ENCODE measurements at places on chromosomes 6 and 20.

GRCh38 chr6:76742919-76743318 lies 670.5 kb upstream of the IMPG1 start:
- no peak for DNase-seq

GRCh38 chr6:8207191-8207868 lies 105.0 kb upstream of the EEF1E1 start:
- DNase-seq, result no peak

DNA sequence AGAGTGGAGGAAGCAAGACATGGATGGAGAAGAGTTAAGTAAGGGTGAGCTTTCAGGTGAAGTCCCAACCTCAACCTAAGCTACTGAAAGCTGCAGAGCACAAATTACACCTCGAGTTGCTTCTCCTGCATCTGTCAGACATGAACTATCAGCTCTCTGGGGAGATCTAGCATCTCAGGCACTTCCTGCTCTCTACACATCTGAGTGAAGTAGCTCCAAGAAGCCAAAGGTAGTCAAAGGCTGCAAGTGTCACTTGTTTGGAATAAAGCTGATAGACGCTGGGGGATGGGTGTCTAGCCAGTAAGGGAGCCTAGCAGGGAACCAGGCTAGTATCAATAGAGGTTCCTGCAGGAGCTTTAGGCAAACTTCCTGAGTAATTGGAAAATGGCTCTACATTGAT lies 228.0 kb downstream of the PLCB1 start:
- DNase-seq, result no peak

- DNase-seq, result peak; percentile 92
Observed at GRCh38 chr6:3848925-3849605, at the start of gene FAM50B. Gene FAM50B, plus strand, starts transcription at chr6:3849373. Its CDS starts 439 bp downstream, at chr6:3849812.

DNA sequence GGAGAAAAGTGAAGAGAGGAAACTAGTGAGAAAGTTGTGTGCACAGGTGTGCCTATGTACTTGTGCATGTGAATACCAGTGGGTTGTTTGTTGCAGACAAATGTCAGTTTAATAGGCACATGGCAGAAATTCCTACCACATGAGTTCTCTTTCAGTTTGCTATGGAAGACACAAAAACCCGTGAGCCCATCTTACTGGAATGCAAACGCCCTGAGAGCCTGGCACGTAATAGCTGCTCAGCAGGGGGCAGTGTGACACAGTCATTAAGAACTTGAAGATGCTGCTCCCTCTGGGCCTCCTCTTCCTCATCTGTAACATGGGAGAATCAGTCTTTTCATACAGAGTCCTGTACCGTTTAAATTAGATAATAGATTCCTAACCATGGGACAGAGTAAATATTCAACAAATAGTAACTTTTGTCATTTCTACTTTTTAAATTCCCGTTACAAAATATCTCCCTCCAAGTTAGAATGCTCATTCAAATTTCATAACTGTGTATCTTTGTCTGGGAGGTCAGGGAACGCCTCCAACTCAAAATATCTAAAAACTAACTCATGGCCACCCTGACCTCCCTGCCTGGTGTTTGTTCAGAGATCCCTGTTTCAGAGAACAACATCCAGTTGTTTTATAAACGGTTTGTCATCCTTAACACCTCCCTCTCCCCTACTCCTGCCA lies 802.9 kb downstream of the MAFB start:
- DNase-seq, result peak; percentile 15

DNA sequence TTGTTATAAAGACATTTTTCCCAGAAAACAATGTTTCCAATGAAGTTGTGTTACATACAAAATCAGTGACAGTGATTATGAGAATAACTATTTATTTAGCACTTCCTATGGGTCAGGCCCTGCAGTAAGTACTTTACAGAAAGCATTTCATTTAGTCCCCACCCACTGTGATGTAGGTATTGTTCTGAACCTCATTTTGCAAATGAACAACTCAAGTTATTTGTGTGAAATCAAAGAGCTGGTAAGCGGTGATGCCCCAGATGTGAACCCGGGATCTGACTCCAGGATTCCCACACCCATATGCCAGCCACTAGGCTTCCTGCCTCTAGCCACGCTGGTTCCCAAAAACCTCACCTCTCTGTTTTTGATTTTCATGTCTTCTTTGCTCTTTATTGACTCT lies 30.9 kb downstream of the FAXC start:
- DNase-seq, result no peak

DNA sequence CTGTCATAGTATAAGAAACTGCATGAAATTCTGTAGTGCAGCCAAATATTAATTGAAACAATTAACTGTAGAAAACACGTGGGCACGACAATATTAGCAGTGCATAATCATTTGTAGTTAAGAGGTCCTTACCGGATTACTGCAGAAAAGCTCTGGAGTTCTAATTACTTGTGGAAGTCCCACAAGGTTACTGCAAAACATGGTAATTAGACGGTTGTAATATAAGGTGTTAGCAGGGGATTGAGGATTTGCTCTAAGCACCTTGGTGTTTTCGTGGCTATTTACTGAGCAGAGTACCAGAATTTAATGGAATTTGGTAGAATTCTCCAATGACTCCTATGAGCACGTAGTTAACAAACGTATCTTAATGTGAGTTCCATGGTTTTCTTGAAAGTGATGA lies 473.6 kb upstream of the AGPAT4 start:
- no peak for DNase-seq

DNA sequence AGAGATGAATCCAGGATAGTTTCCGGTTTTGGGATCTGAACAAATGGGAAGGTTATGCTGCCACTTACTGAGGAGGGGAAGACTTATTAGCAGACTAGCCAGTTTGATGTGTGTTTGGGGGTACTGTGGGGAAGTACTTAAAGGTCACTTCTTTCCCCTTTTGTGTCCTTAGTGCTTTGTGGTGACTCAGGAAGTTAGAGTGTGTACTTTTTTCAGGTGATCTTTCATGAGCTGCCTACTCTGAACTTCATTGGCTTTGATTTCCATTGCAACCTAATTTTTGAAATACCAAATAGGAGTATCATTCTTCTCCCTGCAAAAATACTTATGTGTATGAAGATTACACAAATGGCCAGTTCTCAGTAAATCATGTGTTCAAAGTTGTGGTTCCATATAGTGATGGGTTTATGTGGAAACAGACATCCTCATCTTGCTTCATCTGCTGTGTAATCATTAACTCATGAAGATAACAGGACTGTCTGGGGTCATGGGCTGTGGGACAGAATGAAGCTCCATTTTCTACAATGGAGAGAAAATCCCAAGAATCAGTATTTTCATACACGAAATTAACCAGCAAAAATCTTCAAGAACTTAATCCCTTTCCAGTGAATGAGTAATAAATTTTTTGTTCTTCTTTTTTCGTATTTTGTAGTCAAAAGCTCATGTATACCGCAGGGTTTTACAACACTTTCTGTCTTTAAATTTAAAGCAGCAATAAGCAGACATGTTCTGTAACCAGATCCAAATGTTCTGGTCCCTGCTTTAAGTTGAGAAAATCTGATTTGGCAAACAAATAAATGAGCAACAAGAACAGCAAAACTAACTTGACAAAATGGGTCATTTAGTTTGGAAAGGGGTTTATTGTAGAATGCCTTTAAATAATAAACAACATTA lies 272.2 kb upstream of the FLRT3 start:
- no peak for DNase-seq

GRCh38 chr6:54264581-54265272 lies 43.5 kb upstream of the TINAG start:
- DNase-seq, result no peak

DNA sequence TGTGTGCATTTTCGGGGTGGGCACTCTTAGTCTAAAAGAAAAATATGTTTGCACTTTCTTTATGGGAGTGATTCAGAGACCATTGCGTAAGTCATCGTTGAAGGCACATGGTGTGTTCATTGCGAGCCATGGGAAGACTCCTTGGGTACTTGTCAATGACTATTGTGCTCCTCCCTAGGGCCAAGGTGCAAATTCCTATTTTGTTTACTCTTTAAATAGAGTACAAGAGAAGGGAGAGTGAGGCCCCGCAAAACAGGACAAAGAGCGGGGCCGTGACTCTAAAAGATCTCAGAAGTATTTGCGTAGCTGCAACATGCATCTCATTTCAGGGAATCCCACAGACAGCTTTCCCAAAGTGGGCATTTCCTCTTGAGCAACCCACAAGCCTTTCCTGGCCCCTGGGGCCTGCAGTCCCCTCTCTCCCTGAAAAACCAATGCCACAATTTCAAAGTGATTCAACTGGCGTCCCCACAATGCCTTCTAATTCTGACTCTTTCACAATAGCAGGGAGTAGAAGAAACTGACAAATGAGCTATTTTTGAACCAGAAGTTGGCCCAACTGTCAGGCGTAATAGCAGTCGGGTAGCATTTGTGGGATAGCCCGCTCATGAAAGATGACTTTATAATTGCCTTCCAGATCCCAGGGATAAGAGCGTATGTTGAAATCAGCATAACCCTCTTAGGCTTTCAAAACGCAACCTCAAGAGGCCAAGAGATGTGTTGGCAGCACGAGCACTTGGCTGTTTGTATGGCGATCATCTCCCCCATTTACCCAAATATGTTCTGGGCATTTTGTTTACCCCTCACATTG lies 277.9 kb upstream of the BMP2 start:
- no peak for DNase-seq

DNA sequence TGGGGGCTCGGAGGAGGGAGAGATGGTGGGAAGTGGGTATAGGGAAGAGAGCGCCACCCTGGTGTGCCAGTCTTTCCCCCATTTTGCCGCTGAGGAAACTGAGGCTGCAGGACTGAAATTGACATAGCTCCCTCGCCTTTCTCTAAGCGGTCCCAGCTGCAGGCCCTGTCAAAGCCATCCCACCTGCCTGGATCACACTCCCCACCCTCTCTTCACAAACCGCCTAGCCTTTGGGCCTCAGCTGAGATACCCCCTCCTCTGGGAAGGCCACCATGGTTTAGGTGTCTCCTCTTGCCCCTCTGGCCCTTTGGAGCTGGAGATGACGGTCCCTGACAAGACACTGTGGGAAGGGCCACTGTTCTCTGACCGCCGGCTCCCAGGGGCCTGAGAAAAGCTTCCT lies 16.9 kb downstream of the SRC start:
- DNase-seq, result no peak

- DNase-seq, result peak; percentile 76
Observed at GRCh38 chr6:43771210-43771857, 1.3 kb downstream of the VEGFA start.

DNA sequence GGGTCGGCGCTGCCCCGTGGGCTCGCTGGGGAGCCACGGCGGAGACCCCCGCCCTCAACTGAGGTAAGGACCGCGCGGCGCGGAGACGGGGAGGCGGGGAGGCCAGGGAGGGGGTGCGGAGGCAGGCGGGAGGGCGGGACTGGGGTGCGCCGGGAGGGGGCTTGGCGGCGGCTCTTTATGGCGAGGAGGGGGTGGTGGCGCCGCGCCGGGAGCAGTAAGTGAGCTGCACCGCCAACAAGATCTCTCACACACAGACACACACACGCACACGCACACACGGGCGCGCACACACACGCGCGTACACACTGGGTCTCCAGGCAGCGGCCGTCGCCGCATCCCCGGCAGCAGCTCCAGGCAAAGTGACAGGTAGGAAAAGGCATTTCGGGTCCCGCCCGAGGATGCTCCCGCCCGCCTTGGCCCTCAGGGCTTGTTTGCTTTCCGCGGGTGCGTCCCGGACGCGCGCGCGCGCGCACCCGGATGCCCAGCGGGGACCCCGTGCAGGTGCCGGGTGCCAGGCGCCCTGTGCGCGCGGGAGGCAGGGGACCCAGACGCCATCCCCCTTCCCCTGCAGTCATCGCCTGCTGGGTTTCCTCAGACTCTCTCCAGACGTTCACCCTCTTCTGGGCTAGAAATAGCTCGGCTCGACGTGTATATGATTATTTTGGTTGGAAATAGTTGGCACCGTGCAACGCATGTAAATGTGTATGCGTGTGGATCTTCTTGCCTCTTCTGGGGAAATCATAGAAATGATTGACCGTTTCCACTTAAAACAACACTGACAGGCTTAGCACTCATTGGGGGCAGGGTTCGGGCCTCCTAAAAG lies at the start of gene PLCB4:
Gene PLCB4 (plus strand): TSS at position 247 of the 823 bp plus-strand sequence. CDS start 238,728 bp downstream, outside the sequence.
- no peak for DNase-seq

DNA sequence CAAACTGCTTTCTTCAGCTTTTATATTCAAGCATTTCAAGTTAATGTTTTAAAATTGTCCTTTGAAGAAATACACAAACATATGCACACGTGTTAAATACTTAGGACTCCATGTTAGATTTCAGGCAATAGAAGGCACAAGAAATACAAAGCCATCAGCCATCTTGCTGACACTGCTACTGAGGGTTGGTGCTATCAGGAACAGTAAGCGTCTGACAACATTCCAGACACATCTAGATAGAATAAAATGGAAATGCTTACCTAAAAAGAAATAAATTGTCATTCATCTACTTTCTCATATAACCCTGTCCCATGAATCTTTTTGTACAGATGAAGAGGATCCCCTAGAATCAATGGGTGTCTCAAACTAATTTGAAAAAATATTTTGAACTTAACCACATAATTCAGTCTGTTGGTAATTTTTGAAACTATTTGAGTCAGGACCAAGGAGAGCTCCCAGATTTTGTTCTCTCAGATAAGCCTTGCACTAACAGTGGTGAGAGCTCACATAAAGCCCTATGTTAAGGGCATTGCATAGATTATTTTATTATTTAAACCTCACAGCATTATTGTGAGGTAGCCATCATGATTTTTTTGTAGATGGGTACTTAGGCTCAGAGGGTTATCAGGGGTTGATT lies 631.1 kb upstream of the POU3F2 start:
- DNase-seq, result no peak

GRCh38 chr20:32965581-32966373 lies 38.5 kb downstream of the SUN5 start:
- DNase-seq, result peak; percentile 5

DNA sequence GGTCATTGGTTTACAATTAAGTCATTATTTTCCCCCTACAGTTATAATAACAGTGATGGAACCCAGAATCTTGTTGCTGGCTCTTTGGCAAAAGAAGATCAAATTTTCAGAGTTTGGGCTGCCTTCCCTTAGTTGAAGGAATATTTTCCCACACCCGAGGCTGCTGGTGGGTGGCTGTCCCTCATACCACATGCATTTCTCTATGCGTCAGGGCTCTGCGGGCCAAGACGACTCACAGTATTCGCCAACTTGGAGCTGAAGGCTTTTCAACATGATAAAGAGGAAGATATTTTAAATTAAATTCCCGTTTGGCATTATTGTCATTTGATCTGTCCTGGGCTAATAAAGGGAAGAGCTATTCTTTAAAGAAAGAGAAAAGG lies 102.2 kb upstream of the SASH1 start:
- no peak for DNase-seq

DNA sequence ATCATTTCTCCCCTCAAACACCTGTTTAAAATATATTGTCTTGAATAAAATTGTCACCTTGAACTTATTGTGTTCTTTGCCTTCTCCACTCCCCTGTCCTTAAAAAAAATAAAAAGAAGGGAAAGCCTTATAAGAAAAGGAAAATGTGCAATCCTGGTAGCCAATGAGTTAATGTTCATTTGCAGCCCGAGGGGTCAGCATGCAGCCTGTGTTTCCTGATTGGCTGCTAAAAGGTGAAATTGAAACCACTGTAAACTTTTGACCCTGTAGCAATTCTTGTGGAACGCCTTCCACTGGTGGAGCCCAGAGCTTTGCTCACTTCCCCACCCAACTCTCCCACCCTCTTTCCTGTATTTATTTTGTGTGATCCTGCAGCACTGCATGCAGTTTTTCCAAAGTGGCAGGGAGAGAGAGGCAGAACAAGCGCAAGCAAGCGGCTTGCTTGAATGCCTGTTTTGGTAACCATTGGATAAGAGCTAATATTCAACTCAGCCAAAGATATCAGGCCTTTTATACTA lies 74.9 kb downstream of the NCOA3 start:
- DNase-seq, result peak; percentile 65
